ENCODE measurements at places on chromosomes 13 and 19. TPM values are rescaled to one million over a fixed set of nuclear protein-coding genes. Genes with fewer than 3 reads are reported as not detected.

The FRY gene
- 0.18 TPM for total RNA-seq

The ALKBH6 gene
- total RNA-seq: 44.8 TPM

The MYH14 gene
- total RNA-seq: 23.8 TPM

The TMEM86B gene
- total RNA-seq: 14.2 TPM

The C1QTNF9 gene
- not detected for total RNA-seq

The TMEM255B gene
- 26.3 TPM for total RNA-seq

The CYP4F12 gene
- total RNA-seq: 1.7 TPM

The MBD3L2 gene
- not detected for total RNA-seq

The CD22 gene
- total RNA-seq: 0.74 TPM

The B3GNT3 gene
- total RNA-seq: 0.67 TPM

The NLRP11 gene
- total RNA-seq: 0.18 TPM

The WDR62 gene
- 51.4 TPM for total RNA-seq

The UBL3 gene
- total RNA-seq: 11.1 TPM

The CRX gene
- not detected for total RNA-seq

The PKN1 gene
- total RNA-seq: 205 TPM

The MIA gene
- 2.2 TPM for total RNA-seq

The S1PR4 gene
- total RNA-seq: 0.26 TPM

The HSD11B1L gene
- total RNA-seq: 6.0 TPM

The CCL25 gene
- not detected for total RNA-seq

The C5AR1 gene
- total RNA-seq: 2.7 TPM

The SHC2 gene
- total RNA-seq: 6.7 TPM

The ERCC2 gene
- 32.5 TPM for total RNA-seq

The INSR gene
- 2.5 TPM for total RNA-seq

The ANKRD27 gene
- total RNA-seq: 64.2 TPM

The NOSIP gene
- total RNA-seq: 66.1 TPM

The RAB20 gene
- total RNA-seq: 7.9 TPM

The TMPRSS9 gene
- total RNA-seq: 0.23 TPM

The KLK3 gene
- total RNA-seq: not detected

The CKM gene
- not detected for total RNA-seq

The ISOC2 gene
- total RNA-seq: 150 TPM

The CNN1 gene
- 0.98 TPM for total RNA-seq

The NAA16 gene
- 24.2 TPM for total RNA-seq

The LGALS7 gene
- not detected for total RNA-seq

The DHDH gene
- 0.85 TPM for total RNA-seq

The LIG1 gene
- 41.3 TPM for total RNA-seq

The TEX26 gene
- total RNA-seq: not detected

The KLK15 gene
- not detected for total RNA-seq

The FGF21 gene
- total RNA-seq: not detected

The SMIM7 gene
- total RNA-seq: 70.7 TPM

The RBM26 gene
- 32.2 TPM for total RNA-seq

The BEST2 gene
- not detected for total RNA-seq

The CA11 gene
- 12.6 TPM for total RNA-seq

The FCAR gene
- total RNA-seq: not detected

Data from Panc1 (cell line).